Gastrocnemius medialis (tissue), 4 donors: ENCODE measurements at places on chromosomes 1 and 21. TPM values are rescaled to one million over a fixed set of nuclear protein-coding genes. Genes with fewer than 3 reads are reported as not detected.

DNA sequence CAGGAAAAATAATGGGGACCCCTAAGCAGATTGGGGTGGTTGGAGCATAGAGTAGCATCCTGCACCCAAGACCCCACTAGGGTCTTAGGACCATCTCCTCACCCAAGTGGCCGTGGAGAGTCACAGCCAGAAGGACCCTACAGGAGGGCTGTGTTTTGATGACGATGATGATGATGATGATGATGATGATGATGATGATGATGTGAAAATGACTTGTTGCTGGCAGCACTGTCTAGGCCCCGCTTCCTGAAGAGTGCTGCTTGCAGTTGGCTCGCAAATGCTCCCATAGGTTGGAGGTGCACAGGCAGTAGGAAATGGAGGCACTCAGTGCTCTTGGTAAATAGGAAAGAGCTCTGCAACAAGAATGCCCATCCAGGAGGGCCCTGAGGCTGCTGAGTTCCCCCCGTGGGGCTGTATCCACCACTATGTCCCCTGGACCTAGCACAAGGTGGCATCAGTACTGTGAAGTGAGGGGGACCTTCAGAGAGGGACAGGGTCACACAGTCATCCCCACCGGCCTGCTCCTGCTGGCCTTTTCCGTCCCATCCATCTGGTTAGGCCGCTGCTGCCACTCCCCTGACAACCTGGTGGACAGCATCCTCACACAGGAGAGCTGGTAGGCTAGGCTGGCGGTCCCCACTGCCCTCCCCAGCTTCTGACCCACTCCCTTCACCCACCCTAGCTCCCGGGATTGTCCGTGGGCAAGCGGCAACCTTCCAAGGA is 139.6 kb downstream of the FOXD2 start:
- H3K4me1 ChIP-seq: no peaks in the 10 kb centered on the region
- H3K4me3 ChIP-seq: no peak overlapping the region
- no peak for DNase-seq

DNA sequence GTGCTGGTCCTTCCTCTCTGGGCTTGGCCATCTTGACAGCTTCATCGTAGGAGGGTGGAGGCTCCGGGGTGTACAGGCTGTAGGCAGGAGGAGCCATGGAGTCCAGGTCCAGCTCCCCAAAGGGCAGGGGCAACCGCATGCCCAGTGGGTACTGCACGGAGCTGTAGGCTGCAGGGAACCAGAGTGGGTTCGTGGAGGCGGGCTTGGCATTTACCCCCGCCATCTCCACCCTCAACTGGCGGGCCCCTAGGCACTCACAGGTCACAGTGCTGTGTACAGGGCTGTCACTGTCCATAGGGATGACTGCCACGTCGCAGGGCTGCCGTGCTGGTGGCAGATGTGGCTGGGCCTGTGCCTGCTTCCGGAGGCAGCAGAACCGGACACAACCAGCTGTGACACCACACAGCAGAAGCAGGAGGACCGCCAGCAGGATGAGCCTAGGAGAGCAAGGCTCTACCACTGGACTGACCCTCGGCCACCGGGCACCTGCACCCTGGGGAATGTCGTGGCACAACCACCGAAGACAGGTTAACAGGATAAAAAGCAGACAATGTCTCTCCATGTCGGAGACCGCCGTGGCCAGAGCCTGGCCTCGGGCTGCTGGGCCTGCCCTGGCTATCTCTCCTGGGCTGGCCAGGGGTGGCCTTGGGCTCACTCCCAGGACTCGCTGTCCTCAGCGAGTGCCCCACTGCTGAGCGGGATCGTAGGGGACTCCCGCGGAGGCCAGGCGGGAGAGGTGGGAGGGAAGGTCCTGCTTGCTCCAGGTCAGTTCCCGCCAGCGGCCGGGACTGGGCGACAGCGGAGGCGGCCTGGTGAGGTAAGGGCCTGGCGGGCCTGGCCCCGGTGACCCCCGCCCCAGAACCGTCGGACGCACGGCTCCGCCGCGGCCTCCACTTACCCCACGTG is 831 bp downstream of the TMEM52 start:
- H3K4me3 ChIP-seq: peak overlapping the region; percentile 71
- H3K27ac ChIP-seq: peak overlapping the region; percentile 90
- peaks cover 31% of the 10 kb centered on the region for H3K4me1 ChIP-seq
- peak; percentile 46 for DNase-seq
- H3K27me3 ChIP-seq: no peaks in the 10 kb centered on the region
- H3K36me3 ChIP-seq: no peaks in the 10 kb centered on the region

CD164L2 gene
- total RNA-seq: not detected

MATN1 gene
- not detected for total RNA-seq

SLC66A1 gene
- 30.0 TPM for total RNA-seq

- peak; percentile 32 for DNase-seq
- no peaks in the 10 kb centered on the region for H3K27me3 ChIP-seq
- peak overlapping the region; percentile 88 for H3K27ac ChIP-seq
- peaks cover 7% of the 10 kb centered on the region for H3K4me1 ChIP-seq
- H3K4me3 ChIP-seq: peak overlapping the region; percentile 70
Measured at GRCh38 chr21:28885853-28886177, 106.9 kb downstream of the LTN1 start.

DNA sequence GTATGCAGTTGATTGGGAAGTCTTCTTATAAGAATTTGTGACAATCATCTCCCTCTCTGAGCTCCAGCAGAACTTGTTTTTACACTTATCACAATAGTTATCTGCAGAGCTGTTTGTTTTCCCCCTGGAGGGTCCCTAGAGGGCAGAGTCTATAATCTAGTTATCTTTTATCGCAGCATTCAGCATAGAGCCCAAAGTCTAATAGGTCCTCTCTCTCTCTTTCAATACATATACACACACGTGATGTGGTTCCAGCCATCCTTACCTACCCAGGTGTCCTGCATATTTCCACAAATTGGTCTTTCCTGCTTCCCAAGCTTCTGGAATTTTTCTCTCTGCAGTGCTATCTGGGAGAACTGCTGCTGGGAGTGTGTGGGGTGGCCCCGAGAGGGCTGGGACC is 229.6 kb upstream of the KIAA0040 start:
- H3K4me3 ChIP-seq: no peak overlapping the region
- DNase-seq: no peak
- H3K36me3 ChIP-seq: no peaks in the 10 kb centered on the region
- no peaks in the 10 kb centered on the region for H3K4me1 ChIP-seq
- no peaks in the 10 kb centered on the region for H3K27me3 ChIP-seq
- H3K27ac ChIP-seq: no peak overlapping the region

DNA sequence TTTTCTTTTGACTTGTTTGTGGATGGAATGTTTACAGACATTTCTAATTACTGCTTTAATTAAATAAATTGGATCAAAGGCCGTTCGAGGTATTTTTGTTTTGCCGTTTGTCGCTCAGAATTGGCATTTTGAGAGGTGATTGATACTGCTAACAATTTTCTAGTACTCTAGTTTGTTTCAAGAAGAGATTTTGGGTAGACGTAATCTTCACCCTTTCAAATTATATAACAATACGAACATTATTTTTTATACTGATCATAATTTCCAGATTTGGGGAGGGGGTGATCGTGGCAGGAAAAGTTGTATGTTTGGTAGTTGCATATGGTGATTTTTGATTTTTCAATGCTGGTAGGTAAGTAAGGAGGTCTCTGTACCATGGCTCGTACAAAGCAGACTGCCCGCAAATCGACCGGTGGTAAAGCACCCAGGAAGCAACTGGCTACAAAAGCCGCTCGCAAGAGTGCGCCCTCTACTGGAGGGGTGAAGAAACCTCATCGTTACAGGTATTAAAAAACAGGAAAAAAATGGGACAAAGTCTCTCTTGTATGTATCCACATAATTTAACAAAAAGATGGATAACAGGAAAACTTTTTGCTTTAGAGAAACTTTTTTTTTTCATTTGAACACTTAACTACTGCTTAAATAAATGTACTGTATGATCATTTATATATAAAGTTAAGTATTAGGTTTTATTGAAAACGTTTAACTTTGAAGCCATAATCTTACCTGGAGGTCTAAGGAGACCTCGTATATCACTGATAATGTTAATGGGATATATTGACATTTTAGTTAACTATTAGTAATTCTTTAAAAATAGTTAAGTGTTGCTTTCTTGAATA is 1.7 kb downstream of the H3-3A start:
- H3K36me3 ChIP-seq: no peaks in the 10 kb centered on the region
- H3K4me3 ChIP-seq: peak overlapping the region; percentile 92
- DNase-seq: no peak
- peaks cover 31% of the 10 kb centered on the region for H3K4me1 ChIP-seq
- H3K27ac ChIP-seq: peak overlapping the region; percentile 98

GRCh38 chr1:8727809-8728213 is 89.6 kb downstream of the RERE start:
- H3K27ac ChIP-seq: peak overlapping the region; percentile 57
- no peaks in the 10 kb centered on the region for H3K36me3 ChIP-seq
- H3K4me1 ChIP-seq: peaks cover 33% of the 10 kb centered on the region

CRP gene
- total RNA-seq: 11.0 TPM

- H3K4me1 ChIP-seq: no peaks in the 10 kb centered on the region
- no peaks in the 10 kb centered on the region for H3K27me3 ChIP-seq
- H3K36me3 ChIP-seq: no peaks in the 10 kb centered on the region
- no peak overlapping the region for H3K27ac ChIP-seq
- H3K4me3 ChIP-seq: no peak overlapping the region
- DNase-seq: no peak
Measured at GRCh38 chr1:67250051-67250653, 57.5 kb upstream of the IL12RB2 start.

DNA sequence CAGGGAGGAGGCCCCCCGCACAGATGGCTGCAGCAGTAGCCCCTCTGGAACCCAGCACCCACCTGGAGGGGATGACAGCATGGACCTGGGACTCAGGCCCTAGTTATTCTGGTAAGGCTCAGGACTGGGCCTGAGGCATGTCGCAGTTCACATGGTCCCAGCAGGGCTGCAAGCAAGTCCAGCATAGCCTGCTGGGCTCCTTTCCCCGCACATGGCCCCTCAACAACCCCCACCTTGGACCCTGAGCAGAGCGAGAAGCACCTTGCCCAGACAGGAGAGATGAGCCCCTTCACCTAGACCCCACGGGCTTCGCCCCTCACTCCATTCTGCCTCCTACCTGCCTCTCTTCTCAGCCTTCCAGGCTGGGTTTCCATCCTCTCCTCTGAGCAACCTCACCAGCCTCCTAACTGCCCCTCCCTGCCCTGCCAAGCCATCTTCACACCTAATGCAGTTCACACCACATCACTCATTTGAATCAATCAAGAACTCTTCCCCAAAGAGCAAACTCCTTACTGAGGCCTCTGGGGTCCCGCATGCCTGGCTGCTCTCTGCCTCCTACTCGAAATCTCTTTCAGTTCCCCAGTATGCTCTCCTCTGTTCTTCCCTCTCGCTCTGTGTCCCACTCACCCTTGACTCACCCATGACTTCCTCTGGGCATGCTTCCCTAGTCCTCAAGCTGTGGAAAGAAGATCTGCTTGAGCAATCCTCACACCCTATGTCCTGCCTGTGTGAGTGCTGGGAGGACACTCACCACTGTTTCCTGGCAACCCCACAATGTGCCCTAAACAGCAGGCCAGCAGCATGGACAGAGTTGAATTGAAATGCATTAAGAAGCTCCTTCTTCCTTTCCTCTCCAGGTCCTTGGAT is 9.4 kb upstream of the THEMIS2 start:
- no peaks in the 10 kb centered on the region for H3K27me3 ChIP-seq
- H3K27ac ChIP-seq: peak overlapping the region; percentile 61
- H3K4me3 ChIP-seq: no peak overlapping the region
- peak; percentile 92 for DNase-seq
- no peaks in the 10 kb centered on the region for H3K36me3 ChIP-seq
- peaks cover 8% of the 10 kb centered on the region for H3K4me1 ChIP-seq

GRCh38 chr21:31332525-31332924 is 11.5 kb downstream of the TIAM1 start:
- H3K27ac ChIP-seq: no peak overlapping the region
- no peak overlapping the region for H3K4me3 ChIP-seq
- H3K27me3 ChIP-seq: no peaks in the 10 kb centered on the region
- no peaks in the 10 kb centered on the region for H3K36me3 ChIP-seq
- DNase-seq: no peak

- DNase-seq: peak; percentile 3
- no peak overlapping the region for H3K27ac ChIP-seq
- H3K36me3 ChIP-seq: no peaks in the 10 kb centered on the region
- H3K4me3 ChIP-seq: no peak overlapping the region
Measured at GRCh38 chr21:44418108-44418875, 37.0 kb upstream of the LRRC3 start.

NFYC gene
- 58.5 TPM for total RNA-seq

MTARC2 gene
- 8.7 TPM for total RNA-seq

- no peaks in the 10 kb centered on the region for H3K4me1 ChIP-seq
- no peak for DNase-seq
- H3K27ac ChIP-seq: no peak overlapping the region
- no peaks in the 10 kb centered on the region for H3K36me3 ChIP-seq
- no peak overlapping the region for H3K4me3 ChIP-seq
- no peaks in the 10 kb centered on the region for H3K27me3 ChIP-seq
Measured at GRCh38 chr1:221148660-221149059, 269.4 kb downstream of the HLX start.

DNA sequence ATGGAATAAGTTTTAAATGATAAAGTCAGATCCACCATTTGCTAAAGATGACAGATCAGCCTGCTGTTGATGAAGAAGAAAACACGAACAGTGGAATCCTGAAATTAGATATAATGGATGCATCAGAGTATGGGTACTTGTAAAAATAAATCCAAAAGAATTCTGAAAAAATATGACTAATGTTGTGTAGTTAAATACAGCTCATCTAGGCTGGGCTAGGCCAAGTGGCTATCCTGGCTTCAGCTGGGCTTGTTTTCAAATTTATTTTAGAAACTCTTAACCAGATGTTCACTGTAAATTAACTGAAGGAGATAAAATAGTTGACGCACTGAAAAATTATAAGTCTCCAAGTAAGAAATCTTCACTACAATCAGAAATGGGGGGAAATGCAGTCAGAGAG is 7.4 kb upstream of the RGS2 start:
- no peaks in the 10 kb centered on the region for H3K27me3 ChIP-seq
- H3K36me3 ChIP-seq: no peaks in the 10 kb centered on the region
- no peaks in the 10 kb centered on the region for H3K4me1 ChIP-seq
- no peak overlapping the region for H3K27ac ChIP-seq

- no peak for DNase-seq
- H3K4me3 ChIP-seq: no peak overlapping the region
- peak overlapping the region; percentile 60 for H3K27ac ChIP-seq
- no peaks in the 10 kb centered on the region for H3K27me3 ChIP-seq
- H3K4me1 ChIP-seq: no peaks in the 10 kb centered on the region
- peaks cover 3% of the 10 kb centered on the region for H3K36me3 ChIP-seq
Measured at GRCh38 chr1:13604721-13605120, 21.1 kb downstream of the PDPN start.
